Neuronal stem cell (in vitro differentiated cells): ENCODE measurements at places on chromosomes 12 and 14.

DNA sequence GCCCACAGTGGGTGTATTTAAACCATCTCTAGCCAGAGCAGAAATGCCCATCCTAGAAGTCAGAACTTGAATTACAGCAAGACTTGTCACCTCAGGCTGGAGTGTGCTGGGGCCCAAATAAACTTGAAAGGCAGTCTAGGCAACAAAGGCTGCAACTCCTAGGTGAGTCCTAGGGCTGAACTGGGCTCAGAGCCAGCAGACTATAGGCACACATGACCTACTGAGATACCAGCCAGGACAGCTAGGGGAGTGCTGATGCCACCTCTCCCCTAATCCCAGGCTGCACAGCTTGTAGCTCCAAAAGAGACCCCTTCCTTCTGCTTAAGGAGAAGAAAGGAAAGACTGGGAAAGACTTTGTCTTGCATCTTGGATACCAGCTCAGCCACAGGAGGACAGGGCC is 106.0 kb downstream of the TXNDC16 start:
- DNase-seq, result no peak

DNA sequence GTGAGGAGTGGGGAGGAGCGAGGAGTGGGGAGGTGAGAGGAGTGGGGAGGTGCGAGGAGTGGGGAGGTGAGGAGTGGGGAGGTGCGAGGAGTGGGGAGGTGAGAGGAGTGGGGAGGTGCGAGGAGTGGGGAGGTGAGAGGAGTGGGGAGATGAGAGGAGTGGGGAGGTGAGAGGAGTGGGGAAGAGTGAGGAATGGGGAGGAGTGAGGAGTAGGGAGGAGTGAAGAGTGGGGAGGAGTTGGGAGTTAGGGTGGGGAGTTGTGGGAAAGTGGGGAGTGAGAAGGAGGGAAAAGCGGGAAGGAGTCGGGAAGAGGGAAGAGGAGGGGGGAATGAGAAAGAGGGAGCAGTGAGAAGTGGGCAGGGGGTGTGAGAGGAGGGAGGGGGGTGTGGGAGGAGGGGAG is 86.1 kb downstream of the B4GALNT3 start:
- DNase-seq, result no peak

GRCh38 chr12:38915429-38916182 is 10.2 kb upstream of the CPNE8 start:
- DNase-seq, result no peak

GRCh38 chr12:15979096-15980092 is 68.3 kb downstream of the DERA start:
- DNase-seq, result no peak
